ENCODE measurements at places on chromosomes 5 and 9.

- no peak for DNase-seq
Observed at GRCh38 chr5:22431406-22431805, 421.7 kb downstream of the CDH12 start.

GRCh38 chr9:89317282-89317681 lies 1.0 kb upstream of the SECISBP2 start:
- no peak for DNase-seq

DNA sequence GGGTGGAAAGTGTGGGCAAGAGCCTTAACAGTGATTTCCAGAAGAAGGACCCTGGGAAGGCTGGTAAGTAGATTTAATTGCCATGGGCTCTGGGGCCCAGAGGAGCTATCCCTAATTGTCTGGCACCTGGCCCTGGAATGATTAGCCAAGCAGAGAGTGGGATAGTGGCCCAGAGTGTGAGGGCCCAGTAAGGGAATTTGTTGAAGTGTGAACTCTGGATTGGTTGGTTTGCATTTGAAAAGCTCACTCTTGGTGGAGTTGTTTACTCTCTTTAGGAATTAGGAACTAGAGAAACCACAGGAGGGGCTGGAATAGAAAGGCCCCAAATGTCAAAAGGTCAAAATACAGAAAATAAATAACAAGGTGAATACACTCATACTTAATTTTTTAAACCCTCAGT lies 207.1 kb downstream of the GABRG2 start:
- peak; percentile 7 for DNase-seq

- no peak for DNase-seq
Observed at GRCh38 chr9:137828527-137829259, 48.9 kb upstream of the CACNA1B start.

DNA sequence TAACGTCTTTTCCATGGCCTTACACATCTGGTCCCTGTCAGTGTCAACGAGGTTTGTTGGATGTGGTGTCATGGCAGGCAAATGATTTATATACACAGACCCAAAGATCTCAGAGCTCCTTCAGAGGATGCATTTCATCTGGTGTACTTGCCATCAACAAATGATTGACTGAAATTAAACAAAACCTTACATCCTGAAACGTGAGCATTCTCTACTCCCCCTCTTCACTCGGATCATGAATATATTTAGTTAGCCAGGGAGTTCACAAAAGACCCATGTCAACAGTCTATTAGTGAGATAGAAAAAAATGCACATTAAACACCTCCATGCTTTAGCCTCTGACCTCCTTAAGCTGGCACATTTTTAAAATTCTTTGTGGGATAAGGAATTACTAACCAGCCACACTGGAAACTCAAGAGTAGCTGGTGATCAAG lies 215.6 kb downstream of the EFNA5 start:
- no peak for DNase-seq

DNA sequence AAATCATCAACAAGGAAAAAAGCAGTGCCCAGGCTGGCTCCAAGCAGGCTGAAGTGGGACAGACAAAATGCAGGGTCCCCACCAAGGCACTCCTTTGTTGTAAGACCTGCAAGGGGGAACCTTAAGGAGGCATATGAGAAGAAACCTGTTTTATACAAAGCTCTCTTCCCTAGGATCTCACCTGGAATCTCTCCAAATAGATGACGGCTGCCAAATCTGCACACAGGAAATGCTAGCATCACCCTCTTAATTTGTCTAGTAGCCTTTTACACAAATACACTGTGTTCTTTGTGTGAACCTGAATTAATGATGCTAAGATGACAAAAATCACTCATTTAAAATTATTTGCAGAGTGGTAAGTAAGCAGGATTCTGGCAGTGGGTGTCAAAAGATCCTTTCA lies 280.2 kb downstream of the SPOCK1 start:
- no peak for DNase-seq

DNA sequence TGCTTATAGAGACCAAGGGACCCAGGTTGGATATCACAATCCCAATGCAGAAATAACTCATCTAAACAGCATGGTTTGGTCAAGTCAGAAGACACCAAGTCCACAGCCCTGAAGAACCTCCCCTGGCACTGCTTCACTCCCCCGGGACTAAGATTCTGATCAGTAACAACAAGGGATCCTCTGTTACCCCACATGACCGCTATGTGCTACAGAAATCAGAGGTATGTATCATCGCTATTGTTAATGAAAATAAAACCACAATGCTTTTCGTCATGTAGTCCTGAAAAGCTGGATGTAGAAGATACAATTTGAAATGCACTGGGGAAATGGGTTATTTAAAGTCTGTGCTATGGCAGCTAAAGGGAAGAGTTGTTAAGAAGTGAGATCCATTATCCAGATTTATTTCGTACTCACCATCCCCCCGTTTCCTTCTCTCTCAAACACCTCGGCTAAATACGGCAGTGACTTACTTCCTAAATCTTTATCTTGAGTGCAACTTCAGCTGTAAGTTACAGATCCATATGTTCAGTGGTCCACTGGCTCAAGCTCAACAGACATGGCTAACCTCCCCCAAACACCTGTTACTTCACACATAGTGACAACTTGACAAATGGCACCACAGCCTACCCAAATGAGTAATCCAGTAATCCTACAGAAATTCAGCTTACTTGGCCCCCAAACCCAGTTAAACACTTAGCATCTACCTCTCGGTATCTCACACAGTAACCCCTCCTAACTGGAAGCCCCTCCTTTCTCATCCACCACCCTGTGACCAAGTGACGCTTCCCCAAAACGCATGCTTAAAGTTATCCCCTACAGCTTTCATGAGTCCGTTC lies 129.2 kb downstream of the MYO10 start:
- DNase-seq = no peak

GRCh38 chr5:180673371-180674089 lies 24.1 kb upstream of the FLT4 start:
- no peak for DNase-seq

DNA sequence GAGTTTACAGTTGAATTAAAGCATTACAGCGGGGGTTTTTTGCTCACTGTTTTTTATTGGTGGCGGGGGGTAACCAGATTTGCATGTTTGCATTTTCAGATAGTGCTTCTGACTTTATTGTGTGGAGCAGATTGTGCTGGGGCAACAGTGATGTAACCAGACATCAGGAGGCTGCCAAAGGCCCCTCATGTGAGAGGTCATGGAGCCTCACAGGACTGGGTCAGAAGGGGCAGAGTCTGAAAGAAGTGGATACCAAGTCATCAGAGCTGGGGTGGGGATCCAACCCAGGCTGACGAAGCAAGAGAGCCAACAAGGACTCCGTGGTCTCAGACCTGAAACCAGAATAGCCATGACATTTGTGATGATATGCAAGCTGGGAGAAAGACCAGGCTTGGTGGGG lies 259.4 kb upstream of the TAS2R1 start:
- DNase-seq = no peak

- DNase-seq = no peak
Observed at GRCh38 chr9:77486463-77486862, 161.7 kb downstream of the GNA14 start.

DNA sequence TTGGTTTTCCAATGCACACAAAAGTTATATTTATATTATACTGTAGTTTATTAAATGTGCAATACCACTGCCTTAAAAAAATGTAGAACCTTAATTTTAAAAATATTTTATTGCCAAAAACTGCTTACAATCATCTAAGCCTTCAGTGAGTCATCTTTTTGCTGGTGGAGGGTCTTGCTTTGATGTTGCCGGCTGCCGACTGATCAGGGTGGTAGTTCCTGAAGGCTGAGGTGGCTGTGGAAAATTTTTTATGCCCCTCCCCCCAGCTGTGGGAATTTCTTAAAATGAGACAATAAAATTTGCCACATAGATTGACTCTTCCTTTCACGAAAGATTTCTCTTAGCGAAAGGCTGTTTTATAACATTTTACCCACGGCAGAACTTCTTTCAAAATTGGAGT lies 75.9 kb upstream of the SLC25A51 start:
- DNase-seq = no peak

- DNase-seq = no peak
Observed at GRCh38 chr9:127123064-127123890, 842 bp upstream of the ANGPTL2 start.

DNA sequence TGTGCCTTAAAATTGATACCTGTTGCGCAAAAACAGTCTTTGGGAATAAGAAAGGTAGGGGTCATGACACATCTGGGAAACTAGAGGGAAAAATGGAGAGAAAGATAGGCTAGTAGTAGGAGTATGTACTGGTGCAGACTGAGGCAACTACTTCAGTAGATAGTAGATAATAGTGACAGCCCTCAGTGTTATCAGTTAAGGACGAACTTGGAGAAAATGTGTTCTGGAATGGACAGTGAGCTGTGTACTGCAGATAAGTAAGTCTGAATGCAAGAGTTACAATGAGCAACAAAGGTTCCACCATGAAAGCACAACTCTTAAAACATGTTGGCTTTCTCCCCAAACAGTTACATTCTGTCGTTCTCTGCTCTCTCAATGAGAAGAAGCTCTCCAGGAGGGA lies 6.5 kb upstream of the INSL6 start:
- no peak for DNase-seq

GRCh38 chr5:103589357-103589756 lies 26.8 kb upstream of the NUDT12 start:
- DNase-seq = peak; percentile 30

DNA sequence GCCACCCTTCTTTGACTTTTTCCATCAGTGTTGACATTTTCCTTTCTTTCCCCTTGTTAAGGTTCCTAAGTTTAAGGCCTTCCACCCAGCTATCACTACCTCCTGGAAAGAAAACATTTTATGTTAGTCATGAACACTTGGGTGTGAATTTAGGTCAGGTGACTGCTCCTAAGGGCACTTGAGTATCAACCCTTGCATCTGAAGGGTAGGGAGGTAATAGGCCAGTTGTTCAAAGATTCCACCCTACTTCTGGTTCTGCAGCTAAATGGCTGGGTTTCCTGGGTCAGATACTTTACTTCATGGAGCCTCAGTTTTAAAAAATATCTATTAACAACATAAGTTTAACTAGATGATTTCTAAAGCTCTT lies 49.1 kb upstream of the OSMR start:
- no peak for DNase-seq

- no peak for DNase-seq
Observed at GRCh38 chr9:99130069-99130468, 25.2 kb downstream of the TGFBR1 start.

DNA sequence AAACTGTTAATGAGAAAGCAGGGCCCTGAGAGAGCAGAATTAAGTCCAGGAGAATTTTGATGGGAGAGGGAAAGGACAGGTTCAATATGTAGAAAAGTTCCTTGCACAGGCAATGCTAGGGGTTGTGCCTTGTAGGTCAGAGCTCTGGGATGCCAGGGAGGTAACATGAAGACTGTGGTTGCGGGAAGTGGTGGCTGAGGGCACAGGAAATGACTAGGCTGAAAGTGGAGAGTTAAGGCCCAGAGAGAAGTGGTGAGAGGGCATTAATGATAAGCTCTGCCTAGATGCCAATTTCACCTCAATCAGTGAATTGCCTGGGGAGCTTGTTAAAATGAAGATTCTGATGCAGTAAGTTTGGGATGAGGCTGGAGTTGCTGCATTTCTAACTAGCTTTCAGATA lies 31.5 kb upstream of the PPP3R2 start:
- DNase-seq = no peak

DNA sequence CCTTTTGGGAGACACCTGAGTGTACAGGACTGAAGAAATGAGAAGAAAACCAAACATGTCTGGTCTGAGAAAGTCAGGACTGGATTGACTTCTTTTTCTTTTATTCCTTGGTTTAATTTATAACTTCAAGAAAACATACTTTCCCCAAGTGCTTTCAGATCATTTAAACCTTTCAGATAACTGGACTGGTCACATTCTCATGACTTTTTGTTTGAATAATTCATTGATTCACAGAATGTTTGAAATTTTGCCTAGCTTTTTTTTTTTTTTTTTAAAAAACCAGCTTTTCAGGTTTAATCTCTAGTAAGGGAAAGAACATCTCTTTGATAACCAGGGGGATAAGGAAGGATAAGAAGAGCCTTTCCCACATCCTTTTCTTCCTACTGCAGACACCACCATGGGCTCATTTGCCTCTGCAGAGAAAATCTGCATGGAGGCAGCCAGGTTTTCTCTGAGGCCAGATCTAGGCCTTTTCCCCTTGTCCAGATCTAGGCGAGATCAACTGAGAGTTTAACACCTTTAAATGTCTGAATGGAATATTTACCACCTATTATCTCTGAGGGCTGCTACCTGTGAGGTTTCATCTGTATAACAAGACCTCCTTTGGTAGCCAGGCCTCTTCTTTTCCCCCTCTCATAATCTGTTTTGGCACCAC lies 45.0 kb upstream of the SLC28A3 start:
- DNase-seq = no peak

- no peak for DNase-seq
Observed at GRCh38 chr5:109125755-109126429, 283.9 kb downstream of the PJA2 start.

- DNase-seq = no peak
Observed at GRCh38 chr9:83271665-83272071, 208.7 kb upstream of the RASEF start.

DNA sequence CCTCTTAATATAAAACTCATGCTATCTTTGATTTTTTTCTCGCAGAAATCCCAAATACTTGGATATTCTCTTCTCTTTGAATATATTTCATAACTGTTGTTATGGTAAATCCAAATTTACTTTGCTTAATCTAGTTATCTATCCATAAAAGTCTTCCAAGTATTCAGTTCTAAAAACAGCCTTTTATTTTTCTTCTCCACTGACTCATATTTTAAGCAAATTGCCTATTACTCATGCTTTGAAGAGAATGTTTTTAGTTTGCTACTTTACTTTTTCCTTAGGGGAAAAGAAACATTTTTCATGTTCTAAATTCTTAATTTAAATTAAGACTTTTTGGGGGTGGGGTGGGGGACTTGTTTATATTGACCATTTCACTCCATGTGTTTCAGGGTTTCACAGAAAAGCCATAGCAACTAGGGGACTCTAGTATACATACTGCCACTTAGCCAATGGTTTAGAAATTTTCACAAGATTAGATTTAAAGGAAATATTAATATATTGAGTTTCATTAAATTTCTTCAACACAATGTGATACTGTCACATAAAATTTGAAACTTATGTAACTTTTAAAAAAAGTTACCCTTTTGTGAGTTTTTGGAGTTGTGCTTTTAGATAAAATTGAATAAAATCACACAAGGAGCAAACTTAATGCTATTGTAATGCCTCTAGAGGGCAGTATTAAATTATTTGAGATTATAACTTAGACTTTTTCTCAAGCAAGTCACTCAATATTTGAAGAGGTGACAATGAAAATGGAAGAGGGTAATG lies 545.8 kb upstream of the ARRDC3 start:
- no peak for DNase-seq

DNA sequence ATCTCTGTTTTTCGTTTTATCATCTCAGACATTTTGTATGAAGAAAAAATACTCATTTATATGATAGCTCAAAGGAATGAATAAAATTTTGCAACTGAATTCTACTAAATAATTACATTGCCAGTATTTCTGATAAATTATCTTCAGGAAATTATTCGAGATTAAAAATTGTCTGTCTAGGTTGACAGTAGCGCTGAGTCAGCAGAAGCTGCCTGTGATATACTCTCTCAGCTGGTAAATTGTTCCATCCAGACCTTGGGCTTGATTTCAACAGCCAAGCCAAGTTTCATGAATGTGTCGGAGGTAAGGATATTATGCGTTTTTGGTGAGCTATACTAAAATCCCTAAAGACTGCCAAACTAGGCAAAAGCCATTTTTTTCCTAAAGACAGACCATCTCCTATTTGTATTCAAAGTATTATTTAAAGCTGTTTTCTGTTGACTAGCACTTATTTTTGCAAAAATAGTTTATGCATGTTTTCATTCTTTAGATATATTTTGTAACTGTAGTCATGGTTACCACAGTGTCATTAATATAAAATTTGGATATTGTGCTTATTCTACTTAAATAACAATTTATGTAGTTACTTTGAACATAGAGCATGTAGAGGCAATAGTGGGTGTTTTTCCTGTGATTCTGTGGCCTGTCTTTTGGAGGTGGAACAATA lies 17.4 kb downstream of the LECT2 start:
- no peak for DNase-seq

Data from putamen (tissue), 1 donor.